ENCODE measurements at places on chromosomes 1 and 21.

DNA sequence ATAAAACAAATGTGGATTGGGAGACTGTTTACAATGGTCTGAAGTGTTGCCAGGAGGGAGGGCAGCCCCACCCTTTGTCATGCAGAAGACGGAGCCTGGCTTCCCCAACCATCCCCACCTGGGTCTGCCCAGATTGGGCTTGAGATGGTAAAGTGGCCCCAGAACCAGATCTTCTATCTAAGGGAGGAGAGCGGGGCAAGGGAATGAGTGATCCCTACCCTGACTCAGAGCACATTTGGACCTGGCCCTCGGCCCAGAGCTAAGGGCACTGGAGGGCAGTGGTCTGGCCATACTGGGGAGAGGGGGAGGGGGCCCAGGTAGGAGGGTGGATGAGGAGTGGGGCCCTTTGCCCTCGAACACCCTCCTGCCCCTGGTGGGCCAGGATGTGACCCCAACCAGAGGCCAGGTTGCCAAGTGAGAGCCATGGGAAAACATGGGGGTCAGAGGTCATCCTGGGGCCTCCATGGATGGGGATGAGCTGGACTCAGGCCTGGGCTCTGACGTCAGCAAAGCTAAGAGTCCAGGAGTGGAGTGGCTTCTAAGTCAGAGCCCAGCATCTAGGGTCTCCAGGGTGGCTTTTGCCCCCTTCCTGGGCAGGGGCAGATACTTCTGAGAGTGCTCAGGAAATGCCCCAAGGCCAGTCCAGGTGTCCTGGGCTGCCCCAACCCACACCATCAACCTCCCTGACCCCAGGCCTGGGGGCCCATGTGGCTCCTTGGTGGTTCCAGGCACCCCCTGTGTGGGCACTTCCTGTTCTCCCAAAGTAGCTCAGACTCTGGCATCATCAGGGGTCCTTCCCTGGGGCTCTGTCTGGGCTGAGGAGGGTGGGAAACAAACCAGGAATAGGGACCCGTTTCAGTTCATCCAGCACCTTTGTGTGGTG, 1.6 kb upstream of the LEFTY1 start:
- no peak for DNase-seq

DNA sequence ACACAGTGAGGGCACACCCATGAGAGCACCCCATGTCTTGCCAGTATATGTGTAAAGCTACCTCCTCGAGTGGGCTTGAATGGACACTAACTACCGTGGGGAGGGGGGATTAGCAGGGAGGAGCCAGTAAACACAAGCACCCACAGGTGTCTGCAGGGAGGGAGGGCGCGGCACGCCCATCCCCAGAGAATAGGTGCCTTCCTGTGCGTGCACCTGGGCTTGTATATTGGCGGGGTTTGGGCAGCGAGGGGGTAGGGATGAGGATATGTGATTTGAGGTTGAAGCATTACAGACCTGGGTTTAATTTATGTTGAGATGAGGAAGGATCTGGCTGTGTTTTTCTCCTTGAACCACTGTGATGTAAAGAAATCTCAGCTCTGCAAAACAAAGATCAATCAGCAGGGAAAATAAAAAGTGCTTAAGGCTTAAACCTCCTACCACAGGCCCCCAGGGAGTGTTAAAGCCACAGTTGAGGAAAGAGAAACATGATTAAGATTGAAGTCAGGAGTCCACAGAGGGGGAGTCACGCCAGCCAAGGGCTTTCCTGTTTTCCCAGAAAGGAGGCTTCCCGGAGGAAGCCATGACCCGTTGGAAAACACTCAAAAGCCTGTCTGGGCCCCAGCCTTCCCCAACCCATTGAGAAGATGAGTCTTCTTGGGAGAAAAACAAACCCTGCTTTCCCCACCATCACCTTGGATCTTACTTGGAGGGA, 80.0 kb downstream of the CAMK2N1 start:
- DNase-seq = peak; percentile 58

GRCh38 chr1:27935721-27936120, 921 bp downstream of the SMPDL3B start:
- peak; percentile 42 for DNase-seq

DNA sequence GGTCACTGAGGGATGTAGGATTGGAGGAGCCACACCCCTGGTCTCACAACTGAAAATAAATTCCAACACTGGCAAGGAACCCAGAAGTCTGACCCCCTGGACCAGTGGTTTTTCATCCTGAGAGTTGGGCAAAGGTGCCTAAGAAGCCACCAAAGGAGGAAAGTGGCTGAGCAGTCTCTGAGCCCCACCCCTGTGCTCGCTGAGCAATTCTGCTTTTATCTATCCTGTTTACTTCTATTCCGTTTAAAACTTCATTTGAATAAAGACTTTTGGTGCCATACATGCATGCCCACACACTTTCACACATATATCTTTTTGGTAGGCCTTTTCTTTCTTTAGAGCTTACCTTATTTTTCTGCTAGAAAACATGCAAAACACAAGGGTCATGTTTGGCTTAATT, 13.9 kb upstream of the CD53 start:
- no peak for DNase-seq

- DNase-seq = no peak
Measured at GRCh38 chr21:46092026-46092764, 5.7 kb upstream of the COL6A2 start.

- peak; percentile 66 for DNase-seq
Measured at GRCh38 chr1:243921111-243921510, 71.1 kb upstream of the AKT3 start.

DNA sequence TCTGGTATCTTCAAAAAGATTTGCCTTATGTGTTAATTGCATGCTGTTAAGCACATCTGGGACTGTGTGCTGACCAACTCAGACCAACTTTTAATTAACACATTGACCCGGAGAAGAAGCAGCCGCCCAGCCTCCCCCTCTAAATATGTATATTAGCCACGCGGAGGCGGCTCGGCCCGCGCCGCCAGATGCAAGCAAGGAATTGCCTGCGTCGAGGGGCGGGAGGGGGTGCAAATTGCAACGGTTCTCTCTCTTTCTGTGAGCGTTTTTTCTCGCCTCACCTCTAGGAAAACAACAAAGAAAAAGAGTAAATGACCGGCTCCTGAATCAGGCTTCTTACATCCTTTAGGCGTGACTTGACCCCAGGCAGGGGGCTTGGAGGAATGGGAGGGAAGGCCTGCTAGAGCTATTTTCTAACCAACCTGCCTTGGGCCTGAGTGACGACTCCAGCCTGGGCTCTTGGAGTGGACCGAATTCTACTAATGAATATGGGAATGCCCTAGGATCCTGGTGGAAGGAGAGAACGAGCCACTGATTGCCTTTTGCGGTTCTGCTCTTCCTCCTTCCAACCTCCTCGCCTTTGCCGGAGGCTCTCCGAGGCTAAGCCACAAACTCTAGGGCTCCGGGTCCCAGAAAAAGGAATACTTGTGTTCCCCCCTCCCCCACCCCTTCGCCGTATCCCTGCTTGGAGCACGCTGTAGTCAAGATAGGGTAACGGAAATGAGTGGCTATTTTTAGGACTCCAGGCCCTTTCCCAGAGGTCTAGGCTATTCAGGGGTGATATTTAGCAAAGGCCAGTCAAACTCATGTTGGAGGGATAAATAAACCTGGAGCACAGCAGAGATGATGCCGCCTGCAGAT, 417.0 kb upstream of the ESRRG start:
- no peak for DNase-seq

GRCh38 chr1:209155546-209155945, 428.0 kb upstream of the CAMK1G start:
- no peak for DNase-seq

- DNase-seq = no peak
Measured at GRCh38 chr21:34187935-34188334, 114.6 kb downstream of the MRPS6 start.

- DNase-seq = no peak
Measured at GRCh38 chr1:25356848-25357247, 18.7 kb downstream of the TMEM50A start.

DNA sequence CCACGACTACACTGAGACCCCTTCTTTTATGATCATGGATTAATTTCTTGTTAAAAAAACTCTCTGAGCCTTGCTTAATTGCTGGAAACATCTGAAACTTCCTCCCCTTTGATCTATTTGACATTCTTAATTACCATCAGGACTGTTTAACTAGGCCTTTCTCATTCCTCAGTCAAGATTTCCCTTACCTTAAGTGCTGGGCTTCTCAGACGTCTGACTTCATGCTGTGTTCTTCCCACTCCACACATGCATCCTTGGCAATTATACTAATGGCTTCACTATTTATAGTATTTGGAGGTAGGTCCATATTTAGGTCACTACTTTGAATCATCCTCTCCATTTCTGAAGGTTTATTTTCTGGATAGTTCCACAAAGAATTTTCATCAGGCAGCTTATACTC, 341.3 kb upstream of the TMPRSS15 start:
- DNase-seq = peak; percentile 88

- no peak for DNase-seq
Measured at GRCh38 chr1:170265234-170265633, 119.5 kb downstream of the NTMT2 start.

- DNase-seq = no peak
Measured at GRCh38 chr1:20057886-20058420, 12.0 kb upstream of the PLA2G5 start.

DNA sequence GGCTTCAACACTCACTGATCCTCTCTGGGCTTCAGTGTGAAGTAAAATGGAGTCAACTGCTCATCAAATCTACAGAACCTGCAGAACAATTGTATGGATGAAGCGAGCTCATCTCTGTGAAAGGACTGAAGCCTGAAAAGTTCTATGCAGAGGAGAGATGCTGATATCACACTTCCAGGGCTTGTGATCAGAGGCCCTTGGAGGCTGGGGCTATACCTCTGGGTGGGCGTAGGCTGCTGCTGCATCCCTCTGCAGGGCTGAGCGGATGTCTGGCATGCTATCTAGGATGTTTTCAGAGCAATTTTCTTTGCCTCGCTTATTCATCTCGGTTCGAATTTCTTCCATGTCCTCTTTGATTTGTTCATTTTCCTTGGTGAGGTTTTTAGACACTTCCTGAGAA, 17.6 kb downstream of the OLFML2B start:
- peak; percentile 10 for DNase-seq

DNA sequence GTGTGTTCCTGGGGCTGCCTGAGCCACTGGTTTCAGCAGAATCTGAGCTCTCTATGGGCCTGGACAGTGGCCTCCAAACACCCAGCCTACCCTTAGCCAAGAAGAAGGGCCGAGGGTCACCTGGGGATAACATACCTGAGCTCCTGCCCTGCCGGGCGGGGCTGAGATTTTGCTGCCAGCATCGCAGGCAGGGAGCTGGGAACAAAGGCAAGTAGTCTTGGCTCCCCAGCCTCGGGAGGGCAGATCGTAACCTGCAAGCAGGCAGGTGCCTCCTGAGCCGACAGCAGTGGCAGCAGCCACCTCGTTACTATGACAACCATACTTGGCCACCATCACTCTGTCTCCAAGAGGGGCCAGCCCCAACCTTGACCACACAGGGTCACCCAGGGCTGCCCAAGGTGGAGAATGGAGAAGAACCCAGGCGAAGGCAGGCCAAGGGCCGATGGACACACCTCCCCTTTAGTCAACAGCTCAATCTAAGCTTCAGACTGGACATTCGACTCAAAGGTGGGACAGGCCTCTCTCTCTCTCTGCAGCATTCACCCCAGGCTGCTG, 54.6 kb downstream of the TOMM20 start:
- DNase-seq = peak; percentile 90

- no peak for DNase-seq
Measured at GRCh38 chr1:185917646-185918045, 183.5 kb downstream of the HMCN1 start.

DNA sequence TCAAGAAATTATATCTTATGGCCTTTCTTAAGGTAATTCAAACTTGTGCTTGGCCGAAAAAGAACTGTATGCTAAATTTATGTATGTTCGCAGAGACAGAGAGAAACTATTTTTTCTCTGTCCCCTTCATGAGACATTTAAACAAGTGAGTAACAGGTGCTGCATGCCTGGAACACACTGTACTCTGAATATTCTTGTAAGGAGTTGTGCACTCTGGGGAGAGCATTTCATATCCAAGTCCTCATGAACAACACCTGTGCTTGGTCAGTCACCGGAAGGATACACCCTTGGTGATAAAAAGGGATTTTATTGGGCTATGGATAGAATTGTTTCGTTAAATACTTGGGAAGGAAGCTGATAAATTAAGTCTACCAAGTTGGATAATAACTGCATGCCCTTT, 220.8 kb upstream of the NRIP1 start:
- no peak for DNase-seq

GRCh38 chr1:42851420-42851819, 5.0 kb downstream of the ZNF691 start:
- DNase-seq = no peak

GRCh38 chr1:180778782-180779398, 133.8 kb upstream of the KIAA1614 start:
- peak; percentile 70 for DNase-seq

GRCh38 chr1:64312431-64312830, 109.0 kb downstream of the UBE2U start:
- DNase-seq = no peak

DNA sequence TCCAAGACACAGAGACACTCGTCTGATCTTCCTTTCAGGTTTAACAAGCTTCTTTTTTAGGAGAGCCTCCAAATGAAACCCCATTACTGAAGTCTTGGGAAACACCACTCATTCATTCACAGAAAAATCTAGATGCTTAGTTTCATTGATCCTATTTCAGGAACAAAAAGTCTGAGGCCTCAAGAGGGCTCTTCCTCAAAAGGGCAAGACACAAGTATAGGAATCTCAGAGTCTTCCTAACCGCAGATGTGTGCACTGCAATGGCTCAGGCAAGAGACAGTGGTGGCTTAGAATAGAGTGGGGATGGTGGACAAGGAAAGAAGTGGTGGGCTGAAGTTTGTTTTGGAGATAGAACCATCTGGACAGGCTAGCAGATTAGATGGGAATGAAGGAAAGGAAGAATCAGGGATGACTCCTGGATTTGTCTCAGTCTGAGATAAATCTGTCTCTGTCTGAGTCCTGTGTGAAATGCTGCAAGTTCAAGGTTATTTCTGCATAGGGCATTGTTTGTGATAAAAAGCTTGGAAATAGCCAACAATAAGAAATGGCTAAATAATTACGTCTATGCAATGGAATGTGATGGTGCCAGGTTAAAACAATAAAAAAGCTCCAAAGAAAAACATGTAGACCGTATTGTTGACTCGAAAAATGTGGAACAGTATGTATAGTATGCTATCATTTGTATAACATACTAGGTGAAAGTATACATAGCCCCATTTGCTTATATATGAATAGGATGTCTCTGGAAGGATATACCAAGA, 8.9 kb upstream of the CTSE start:
- no peak for DNase-seq

DNA sequence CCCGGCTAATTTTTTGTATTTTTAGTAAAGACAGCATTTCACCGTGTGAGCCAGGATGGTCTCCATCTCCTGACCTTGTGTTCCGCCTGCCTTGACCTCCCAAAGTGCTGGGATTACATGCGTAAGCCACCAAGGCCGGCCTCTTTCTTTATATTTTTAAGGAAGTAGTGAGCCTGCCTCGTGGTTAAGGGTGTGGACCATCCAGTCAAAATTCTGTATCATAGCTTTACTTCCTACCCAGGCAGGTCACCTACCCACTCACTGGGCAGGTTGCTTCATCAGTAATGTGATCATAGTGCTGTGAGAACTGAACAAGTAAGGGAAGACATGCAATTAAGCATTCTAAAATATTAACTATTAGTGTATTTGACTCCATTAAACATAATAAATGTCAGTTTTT, 8.1 kb upstream of the ACOT7 start:
- DNase-seq = no peak
